ENCODE measurements at places on chromosomes 4 and X. TPM values are rescaled to one million over a fixed set of nuclear protein-coding genes. Genes with fewer than 3 reads are reported as not detected.

- no peak for DNase-seq
Observed at GRCh38 chr4:17066236-17066635, 167.8 kb upstream of the LDB2 start.

DNA sequence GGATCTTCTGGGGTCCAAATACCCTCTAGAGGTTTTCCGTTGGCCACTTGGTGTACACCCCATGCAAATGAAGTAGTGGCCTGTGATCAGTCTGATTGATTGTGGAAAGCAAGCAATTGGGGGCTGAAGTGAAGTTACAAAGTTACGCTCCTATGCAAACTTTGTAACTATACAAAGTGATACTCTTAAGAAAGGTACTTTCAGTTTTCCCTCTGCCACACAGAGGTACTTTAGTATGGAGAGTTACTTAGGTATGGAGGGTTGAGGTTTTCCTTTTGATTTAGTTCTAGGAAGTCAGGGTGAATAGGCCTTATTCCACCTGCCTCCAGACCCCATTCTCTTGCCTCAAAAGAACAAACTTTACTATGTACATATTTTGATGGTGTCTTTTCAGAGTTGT, 28.7 kb downstream of the STAG2 start:
- DNase-seq = no peak

Gene PHEX
- total RNA-seq = 1.1 TPM

Gene ADH1A
- not detected for total RNA-seq

DNA sequence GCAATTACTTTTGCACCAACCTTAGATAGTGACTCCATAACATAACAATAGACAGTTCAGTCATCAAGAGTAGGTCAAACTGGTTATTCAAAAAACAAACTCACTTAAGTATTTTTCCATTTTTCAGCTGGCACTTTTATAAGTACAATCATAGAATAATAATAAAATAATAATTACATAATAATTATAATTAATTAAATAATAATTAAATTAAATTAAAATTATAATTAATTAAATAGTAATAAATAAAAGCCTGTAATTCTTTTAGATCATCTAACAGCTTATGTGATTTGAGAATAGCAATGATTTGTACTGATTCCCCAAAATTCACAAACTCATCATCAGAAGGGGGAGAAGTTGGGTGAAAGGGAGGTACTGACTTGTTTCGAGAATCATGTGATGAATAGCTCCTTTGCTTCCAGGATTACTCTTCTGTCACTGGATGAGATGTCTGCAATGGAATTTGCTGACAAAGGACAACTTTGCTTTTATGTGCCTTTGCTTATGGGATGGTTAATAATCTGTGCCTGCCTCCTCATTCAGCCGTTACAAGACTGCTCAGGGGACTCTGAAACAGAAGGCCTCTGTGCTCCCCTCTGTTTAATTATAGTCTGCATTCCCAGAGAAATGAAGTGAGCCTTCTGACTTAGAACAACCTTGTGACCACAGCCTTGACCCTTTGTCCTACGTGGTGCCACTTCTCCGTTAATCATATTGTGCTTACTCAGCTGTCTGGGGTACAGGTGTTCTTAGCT, 104.8 kb upstream of the ENPEP start:
- DNase-seq = no peak

Gene SPIN3
- 46.4 TPM for total RNA-seq

GRCh38 chr4:173345648-173346047, 11.5 kb upstream of the HMGB2 start:
- DNase-seq = no peak

DNA sequence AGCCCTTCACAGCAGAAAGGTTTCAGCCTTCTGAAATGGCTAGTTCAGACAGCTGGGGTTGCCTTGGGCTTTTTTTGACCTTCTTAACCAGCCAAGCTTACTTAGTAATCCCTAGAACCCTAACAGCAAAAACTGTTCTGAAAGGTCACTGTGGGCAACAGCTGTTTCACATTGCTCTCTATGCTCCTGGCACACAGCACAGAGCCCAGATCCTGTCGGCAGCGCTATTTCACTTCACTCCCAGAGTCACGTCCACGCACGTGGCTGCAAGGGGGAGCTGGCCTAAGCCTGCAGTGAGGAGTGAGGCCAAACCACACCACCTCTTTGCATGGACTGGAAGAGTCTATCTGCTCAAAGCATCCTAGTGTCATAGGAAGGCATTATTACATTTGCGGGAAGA, 32.0 kb upstream of the STS start:
- DNase-seq = no peak

- DNase-seq = no peak
Observed at GRCh38 chr4:152448038-152448707, 87.7 kb downstream of the FBXW7 start.

DNA sequence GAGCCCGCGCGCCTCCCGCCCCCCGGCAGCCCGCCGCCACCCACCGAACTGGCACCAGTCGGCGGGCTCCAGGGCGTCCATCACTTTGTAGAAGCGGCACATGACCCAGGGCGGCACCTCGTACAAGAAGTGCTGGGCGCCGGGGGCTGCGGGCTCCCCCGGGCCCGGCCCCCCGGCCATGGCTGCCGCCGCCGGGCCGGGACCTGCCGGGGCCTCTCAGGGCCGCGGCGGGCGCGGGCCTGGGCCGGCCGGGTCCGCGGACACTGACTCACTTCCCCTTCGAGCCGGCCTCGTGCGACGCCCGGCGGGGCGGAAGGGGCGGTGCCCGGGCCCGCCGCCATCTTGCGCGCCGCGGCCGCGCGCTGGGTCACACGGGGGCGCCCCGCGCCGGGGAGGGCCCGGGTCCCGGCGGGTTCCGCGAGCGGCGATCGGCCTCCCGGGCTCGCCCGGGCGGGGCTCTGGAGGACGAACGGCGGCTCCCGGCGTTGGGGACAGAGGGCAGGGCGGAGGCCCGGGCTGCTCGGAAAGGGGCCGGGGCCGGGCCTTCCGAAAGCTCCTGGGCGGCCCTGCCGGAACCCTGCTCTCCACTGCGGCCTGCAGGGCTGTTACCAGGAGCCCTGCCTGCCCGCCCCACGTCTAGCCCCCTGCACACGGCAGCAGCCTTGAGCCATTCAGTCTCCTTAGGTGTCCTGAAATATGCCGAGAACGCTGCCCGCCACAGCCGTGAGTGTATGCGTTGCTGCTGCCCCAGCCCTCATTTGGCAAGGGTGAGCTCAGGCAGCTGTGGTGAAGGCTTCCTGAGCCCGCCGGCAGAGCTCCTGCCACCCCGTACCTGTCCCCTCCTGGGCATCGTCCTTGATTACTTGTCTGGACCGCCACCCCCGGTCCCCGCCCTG, at the start of gene IRAK1:
IRAK1 (minus strand) TSS at position 270 of the 896 bp plus-strand sequence; CDS start at position 180, 90 bp downstream.
- DNase-seq = no peak

GRCh38 chrX:135191838-135192237, 20.6 kb upstream of the CT55 start:
- no peak for DNase-seq

Gene PPP3CA
- total RNA-seq = 242 TPM

Gene SMIM31
- not detected for total RNA-seq

- no peak for DNase-seq
Observed at GRCh38 chrX:482192-482701, 95.5 kb upstream of the PPP2R3B start.

GRCh38 chr4:15410750-15411149, 17.1 kb upstream of the C1QTNF7 start:
- no peak for DNase-seq

- DNase-seq = no peak
Observed at GRCh38 chrX:78573630-78574029, 85.5 kb downstream of the RTL3 start.

Gene DCLK2
- total RNA-seq = 94.6 TPM

DNA sequence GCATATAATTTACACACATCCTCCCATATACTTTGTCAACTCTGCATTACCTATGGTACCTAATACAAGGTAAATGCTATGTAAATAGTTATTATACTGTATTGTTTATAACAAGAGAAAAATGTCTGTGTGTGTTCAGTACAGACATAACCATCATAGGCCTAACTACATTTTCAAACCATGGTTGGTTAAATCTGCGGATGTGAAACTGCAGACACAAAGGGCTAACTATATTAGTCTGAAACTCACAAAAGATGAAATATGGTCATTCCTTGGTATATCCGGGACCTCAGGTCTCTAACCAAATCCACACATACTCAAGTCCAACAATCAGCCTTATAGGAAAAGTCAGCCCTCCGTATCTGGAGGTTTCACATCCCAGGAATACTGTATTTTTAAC, 13.5 kb downstream of the MAPK10 start:
- no peak for DNase-seq

GRCh38 chrX:5113128-5113527, 1115.5 kb downstream of the NLGN4X start:
- DNase-seq = no peak

Gene GAGE2A
- not detected for total RNA-seq

DNA sequence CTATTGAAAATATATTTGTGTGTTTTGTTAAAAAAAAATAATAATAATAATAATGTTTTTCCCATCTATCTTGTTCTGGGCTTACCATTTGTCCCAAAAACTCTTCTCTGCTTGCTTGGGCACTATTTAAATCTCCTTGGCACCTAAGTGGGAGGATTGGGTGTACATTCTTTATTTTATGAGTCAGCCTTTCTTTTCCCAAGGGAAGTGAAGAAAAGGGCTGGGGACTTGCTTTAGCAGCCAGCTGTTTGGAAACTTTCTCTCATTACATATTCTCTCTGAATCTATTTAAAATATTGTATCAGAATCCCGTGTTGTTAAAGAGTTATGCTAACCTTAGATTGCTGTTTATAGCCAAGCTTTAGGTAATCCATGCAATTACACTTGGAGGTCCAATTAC, 2332.4 kb downstream of the ARAP2 start:
- DNase-seq = no peak

GRCh38 chrX:38052096-38052495, 45.7 kb downstream of the SYTL5 start:
- DNase-seq = no peak

- DNase-seq = no peak
Observed at GRCh38 chrX:43986083-43986482, 12.9 kb upstream of the NDP start.

DNA sequence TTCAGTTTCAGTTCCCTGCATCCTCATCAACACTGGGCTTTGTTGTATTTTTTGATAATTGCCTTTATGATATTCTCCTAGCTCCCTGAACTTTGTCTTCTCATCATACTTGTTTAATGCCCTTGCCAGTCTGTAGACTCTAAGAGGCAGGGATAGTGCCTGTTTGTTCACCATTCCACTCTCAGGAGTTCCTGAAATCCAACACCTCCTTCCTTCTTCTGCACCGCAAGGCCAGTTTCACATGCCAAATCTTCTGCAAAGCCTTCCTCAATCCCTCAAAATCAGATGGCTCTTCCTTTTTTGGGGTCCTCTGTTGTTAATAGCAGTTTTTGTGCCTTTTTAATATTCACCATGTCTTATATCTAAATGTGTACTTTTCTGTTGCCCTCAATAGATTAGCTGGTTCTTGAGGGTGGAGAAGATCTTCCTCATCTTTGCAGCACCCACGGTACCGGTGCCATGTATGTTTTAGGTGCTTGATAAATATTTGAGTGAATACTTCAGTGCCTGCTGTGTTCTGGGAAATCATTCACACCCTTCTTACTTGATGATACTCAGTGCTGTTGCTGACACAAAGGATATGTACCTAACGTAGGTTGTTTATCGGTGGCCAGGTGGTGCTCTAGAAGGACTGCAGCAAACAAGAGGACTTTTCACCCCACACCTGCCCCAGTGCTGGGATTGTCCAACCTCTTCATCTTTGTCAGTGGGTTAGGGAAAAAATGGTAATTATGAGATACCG, 85.3 kb upstream of the LIMCH1 start:
- no peak for DNase-seq
